H4 (cell line): ENCODE measurements at places on chromosomes 13 and 19. TPM values are rescaled to one million over a fixed set of nuclear protein-coding genes. Genes with fewer than 3 reads are reported as not detected.

Gene GPR18
- not detected in 2 replicates for total RNA-seq

Gene CPB2
- total RNA-seq = not detected in 2 replicates

Gene UFM1
- 35.9 and 43.7 TPM in 2 replicates for total RNA-seq

Gene ZNF615
- total RNA-seq = 12.0 and 14.8 TPM in 2 replicates

Gene LGALS16
- total RNA-seq = not detected in 2 replicates

Gene GRWD1
- 54.8 and 65.5 TPM in 2 replicates for total RNA-seq

Gene ASF1B
- 77.7 and 77.8 TPM in 2 replicates for total RNA-seq

Gene CYP2A6
- not detected in 2 replicates for total RNA-seq

Gene ATP12A
- 0.08 and 0.14 TPM in 2 replicates for total RNA-seq

Gene POLR2E
- total RNA-seq = 237 and 244 TPM in 2 replicates

Gene ZNF730
- total RNA-seq = 1.0 and 2.0 TPM in 2 replicates

Gene RAB20
- total RNA-seq = 12.3 and 14.6 TPM in 2 replicates

Gene IQCN
- 0.62 and 1.0 TPM in 2 replicates for total RNA-seq

Gene NR1H2
- total RNA-seq = 79.5 and 104 TPM in 2 replicates

Gene KRTDAP
- total RNA-seq = not detected in 2 replicates

Gene LHB
- not detected in 2 replicates for total RNA-seq

Gene CAPS
- total RNA-seq = 0.08 and 0.66 TPM in 2 replicates

Gene BCL2L12
- total RNA-seq = 9.0 and 14.8 TPM in 2 replicates

Gene MBD3L2
- total RNA-seq = not detected in 2 replicates

Gene EID2B
- 3.2 and 3.3 TPM in 2 replicates for total RNA-seq

Gene KLK2
- total RNA-seq = not detected in 2 replicates

Gene ZNF681
- 2.8 and 5.4 TPM in 2 replicates for total RNA-seq

Gene ZNF221
- total RNA-seq = 1.1 and 1.8 TPM in 2 replicates

Gene CCDC194
- not detected in 2 replicates for total RNA-seq

Gene BAX
- total RNA-seq = 132 and 135 TPM in 2 replicates

Gene ZNF525
- total RNA-seq = 1.5 and 1.6 TPM in 2 replicates

Gene ZNF256
- total RNA-seq = 2.5 and 8.7 TPM in 2 replicates

Gene KLK4
- not detected in 2 replicates for total RNA-seq

Gene KCNRG
- total RNA-seq = not detected in 2 replicates

Gene CEACAM16
- not detected in 2 replicates for total RNA-seq

Gene CD209
- total RNA-seq = 0.10 TPM in 1 of 2 replicates, not detected in the other

Gene ZNF563
- total RNA-seq = 0.29 and 3.4 TPM in 2 replicates

Gene WASF3
- total RNA-seq = 6.8 and 7.5 TPM in 2 replicates

Gene ZNF560
- 0.02 TPM in 1 of 2 replicates, not detected in the other for total RNA-seq

Gene SMIM44
- not detected in 2 replicates for total RNA-seq

Gene DIRAS1
- 1.1 and 1.3 TPM in 2 replicates for total RNA-seq

Gene IL17D
- 0.43 and 0.97 TPM in 2 replicates for total RNA-seq

Gene ZNF235
- total RNA-seq = 1.8 and 3.0 TPM in 2 replicates

Gene KLHL26
- 2.3 and 5.7 TPM in 2 replicates for total RNA-seq

Gene ZNF491
- total RNA-seq = not detected in 2 replicates

Gene SLC17A7
- total RNA-seq = 0.25 and 0.45 TPM in 2 replicates

Gene CAMSAP3
- 0.31 and 0.43 TPM in 2 replicates for total RNA-seq

Gene MBD3L3
- not detected in 2 replicates for total RNA-seq

Gene RASAL3
- total RNA-seq = not detected in 2 replicates

Gene ARL11
- not detected in 2 replicates for total RNA-seq

Gene ZNF112
- total RNA-seq = 1.2 and 2.7 TPM in 2 replicates

Gene SSC5D
- total RNA-seq = 0.23 and 0.29 TPM in 2 replicates

Gene ELSPBP1
- total RNA-seq = 0.08 and 0.68 TPM in 2 replicates

Gene SELENOV
- total RNA-seq = not detected in 2 replicates

Gene ZNF433
- 2.2 and 4.7 TPM in 2 replicates for total RNA-seq
